ENCODE measurements at places on chromosomes 2 and 18.

GRCh38 chr18:59787998-59788790 is 91.0 kb upstream of the CCBE1 start:
- DNase-seq: no peak

DNA sequence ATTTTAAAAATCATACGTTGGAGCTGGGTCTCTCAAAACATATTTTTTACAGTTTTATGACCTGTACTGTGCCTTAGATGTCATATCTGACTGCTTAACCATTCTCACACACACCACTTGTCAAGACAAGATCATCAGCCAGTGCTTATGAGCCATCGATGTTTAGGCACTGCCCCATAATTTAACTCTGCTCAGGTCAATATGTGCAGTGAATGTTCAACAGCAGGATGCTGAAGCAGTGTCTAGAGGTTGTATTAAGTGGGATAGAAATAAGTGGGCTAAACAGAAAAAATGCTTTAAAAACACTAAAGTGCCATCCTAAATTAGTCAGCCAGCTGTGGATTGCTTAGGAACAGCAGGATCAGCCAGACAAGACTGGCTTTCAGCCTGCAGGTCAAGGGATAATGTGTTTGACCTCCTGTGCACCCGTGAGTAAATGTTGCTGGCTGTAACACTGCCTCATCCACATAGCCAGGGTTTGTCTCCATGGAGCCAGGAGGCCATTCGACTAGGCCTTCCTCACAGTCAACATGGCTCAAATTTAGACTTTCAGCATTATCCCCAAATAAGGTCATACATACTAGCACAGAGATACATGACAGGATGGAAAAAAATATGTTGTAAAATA is 139.0 kb upstream of the NXPH2 start:
- no peak for DNase-seq

GRCh38 chr2:186894478-186894877 is 45.5 kb upstream of the ZSWIM2 start:
- no peak for DNase-seq

DNA sequence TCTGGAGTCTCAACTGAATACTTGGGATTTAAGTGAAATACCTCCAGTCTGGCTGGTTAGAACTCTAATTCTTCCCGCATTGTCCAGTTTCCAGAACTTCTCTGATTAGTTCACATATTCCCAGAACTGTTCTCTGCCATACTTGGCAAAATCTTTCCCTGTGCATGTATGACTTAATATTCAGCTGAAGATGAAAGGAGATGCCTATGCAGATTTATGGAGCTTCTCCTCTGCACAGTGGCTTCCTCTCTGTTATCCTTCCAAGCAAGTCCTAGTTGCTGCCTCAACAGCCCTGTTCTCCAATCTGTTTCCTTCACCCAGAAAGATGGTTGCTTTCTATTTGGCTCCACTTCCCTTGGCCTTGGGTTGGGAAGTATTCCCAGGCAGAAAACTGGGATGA is 155.4 kb upstream of the GATA6 start:
- DNase-seq: no peak

DNA sequence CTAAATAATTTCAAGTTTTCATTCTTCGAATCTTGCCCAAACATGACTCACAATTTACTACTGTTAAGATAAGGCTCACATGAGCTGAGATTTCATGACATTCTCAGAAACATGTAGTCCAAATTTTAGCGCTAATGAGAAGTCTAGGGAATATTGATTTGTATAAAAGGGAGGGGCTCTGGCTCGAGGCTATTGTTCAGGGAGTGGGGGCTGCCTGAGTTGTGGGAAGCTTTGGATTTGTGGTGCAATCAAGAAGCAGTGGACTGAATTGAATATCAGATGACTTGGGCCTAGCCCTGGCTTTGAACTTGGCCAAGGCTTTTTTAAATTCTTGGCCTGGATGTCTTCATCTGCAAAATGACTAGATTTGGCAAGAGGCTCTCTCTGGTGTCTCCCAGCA is 674.9 kb upstream of the FANCL start:
- DNase-seq: no peak

- no peak for DNase-seq
These were observed 100.2 kb downstream of the MTCL1 start for GRCh38 chr18:8805552-8805951.

- no peak for DNase-seq
These were observed 11.3 kb downstream of the KCTD18 start for GRCh38 chr2:200498402-200499162.

DNA sequence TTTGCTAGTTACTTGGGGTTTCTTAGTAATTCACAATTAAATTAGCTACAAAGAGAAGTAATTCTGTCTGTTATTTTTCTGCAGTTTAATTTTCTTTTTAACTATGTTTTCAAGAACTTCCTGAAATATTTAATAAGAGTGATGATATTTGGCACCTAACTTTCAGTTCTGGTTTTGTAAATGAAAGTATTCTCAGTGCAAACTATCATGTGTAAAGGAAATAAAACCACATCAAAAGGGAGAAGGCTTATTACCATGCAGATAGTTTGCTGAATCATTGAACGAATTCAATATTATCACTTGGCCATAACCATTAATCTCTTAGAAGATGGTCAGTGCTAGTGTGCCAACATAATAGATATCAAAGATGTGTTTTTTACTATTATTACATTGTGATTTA is 29.2 kb downstream of the DYTN start:
- DNase-seq: no peak

DNA sequence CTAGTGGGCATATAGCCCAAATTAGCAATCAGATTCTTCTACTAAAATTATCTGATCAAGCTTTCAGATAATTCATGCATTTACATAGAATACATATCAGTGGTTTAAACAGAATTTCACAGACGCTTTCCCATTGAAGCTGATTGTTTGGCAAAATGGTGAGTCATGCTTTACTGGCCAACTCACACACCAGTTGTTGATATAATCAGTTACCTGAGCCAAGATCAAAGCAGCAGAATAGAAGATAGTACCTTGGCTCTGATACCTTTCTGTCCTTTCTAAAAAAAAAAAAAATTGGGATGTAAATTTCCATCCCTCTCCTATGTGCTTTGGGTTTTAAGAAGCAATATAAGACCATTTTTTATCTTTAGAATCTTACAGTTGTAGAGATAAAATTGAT is 178.0 kb downstream of the MCFD2 start:
- DNase-seq: no peak

DNA sequence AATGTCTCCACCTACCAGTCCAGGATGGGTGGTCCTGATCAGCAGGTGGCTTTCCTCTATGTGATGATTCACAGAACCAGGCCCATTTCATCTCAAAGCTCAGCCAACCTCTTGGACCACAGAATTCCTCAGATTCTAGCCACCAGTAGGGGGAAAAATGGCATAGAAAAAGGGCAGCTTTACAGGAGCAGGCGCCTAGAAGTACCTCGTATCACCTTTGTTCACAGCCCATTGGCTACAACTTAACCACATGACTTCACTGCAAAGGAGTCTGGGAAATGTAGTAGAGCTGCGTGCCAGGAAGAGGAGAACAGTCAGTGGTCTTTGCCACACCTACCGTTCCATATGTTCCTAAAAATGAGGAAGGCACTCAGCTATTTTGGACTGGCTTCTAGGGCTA is 62.8 kb upstream of the DTNA start:
- DNase-seq: no peak

- no peak for DNase-seq
These were observed 9.7 kb upstream of the ZNF516 start for GRCh38 chr18:76504749-76505148.

DNA sequence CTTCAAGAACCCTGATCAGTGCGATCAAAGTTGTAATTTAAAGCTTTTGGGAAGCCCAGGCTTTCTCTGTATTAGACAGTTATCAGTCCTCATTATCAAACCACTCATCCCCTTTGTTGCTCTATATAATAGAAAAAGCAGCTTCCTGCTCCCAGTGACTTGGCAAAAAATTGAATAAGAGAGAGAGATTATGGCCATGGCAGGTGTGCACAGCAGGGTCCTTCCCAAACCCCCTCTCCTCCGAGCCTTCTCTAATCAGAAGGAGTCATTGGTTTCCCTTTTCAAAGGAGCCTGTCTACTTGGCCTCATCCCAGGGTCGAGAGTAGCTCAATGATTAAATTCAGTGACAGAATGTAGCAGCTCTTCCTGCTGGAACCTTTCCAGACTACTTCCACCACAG is 81.5 kb downstream of the SEMA4F start:
- no peak for DNase-seq

GRCh38 chr2:233156001-233156400 is 95.5 kb upstream of the ATG16L1 start:
- DNase-seq: no peak

DNA sequence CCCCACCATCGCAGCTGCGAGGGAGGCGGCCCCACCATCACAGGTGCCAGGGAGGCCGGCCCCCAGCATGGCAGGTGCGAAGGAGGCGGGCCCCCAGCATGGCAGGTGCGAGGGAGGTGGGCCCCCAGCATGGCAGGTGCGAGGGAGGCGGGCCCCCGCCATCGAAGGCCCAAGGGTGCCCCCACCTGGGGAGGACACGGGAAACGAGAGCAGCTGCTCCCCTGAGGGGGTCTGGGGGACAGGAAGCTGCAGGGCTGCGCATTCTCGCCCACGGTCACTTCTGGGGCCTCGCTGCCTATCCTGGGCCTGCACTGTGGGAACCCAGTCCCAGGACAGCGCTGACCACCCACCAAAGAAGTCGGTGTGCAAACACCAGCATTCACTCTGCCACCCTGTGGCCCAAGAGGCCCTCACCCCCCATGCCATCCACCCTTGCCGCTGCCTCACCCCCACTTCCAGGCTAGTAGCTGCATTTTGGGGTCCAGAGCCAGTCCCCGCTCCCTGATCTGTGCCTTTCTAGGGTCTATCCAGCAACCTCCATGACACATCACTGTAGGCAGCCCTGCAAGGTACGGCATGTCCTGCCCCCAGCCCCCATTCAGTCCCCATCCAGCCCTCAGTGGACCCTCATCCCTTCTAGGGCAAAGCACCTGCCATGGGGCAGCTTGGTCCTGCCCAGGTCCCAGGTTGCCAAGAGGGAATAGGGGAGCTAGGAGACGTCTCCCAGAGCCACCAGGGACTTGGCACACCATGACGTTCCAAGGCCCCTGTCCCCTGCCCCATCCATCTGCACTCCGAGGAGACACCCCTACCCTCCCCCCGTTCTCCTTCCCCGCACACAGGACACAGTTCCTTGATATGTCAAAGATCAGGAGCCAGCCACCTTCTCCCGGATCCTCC is 24.0 kb upstream of the GPC1 start:
- DNase-seq: no peak

DNA sequence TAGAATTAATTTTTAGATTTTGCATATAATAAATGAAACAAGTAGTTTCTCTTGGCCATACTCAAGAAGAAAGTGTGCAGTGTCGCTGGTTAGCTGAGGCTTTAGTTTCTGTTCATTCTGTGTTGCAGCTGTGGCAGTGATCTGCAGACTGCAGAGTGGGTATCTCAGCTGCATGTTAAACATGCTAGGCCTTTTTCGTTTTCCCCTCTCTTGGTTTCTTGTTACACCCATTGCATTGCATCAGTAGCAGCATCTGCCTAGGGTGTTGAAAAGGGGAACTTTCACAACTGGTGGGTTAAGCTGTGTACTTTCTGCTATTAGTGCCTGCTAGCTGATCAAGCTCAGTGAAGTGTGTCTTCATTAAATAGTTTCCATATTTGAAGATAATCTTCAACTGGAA is 51.3 kb downstream of the ACSL3 start:
- no peak for DNase-seq

DNA sequence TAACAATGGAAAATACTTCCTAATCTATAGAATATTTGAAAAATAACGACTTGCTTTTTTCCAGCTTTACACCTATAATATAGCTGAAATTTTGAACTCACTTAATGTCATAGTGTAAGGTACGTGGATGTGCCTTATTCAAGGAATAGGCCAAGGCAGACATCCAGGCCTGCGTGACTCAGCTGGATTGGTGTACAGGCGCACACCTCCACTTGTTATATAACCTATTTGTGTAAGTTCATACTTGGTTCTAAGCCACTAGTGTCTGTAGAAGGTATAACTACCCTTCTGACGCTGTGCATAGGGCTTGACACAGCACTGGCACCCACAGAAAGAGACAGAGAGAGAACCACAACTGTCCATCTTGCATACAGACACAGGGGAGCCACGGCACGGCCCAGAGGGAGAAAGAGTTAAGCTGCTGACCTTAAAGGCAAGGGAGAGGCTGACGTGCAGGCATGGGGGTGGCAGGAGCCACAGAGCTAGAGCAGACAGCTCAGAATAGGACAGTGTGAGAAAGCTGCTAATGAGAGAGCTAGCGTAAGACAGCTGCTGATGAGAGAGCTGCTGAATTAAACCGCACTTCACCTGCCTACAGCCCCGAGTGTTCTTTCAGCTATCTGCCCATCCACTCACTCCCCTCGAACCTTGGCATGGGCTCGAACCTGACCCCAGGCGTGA is 16.1 kb downstream of the CCDC178 start:
- DNase-seq: no peak

- DNase-seq: no peak
These were observed 29.9 kb upstream of the SELENOI start for GRCh38 chr2:26316041-26316440.

DNA sequence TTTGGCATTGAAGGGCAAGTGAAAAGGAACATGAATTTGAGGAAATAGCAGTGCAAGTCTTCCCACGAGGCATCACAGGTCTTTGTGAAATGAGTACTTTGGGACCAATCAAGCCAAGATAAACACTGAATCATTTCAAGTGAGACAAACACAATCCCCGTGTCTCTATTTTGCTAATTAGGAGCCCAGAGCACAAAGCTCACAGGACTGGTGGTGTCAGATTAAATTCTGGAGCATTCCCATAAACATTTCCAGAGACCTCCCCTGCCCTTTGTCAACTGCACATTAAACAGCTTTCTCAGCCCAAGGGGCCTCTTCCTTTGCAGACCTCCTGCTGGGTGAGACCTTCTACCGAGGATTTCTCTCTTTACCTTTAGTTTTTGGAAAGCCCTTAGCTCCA is 50.7 kb downstream of the DAPL1 start:
- no peak for DNase-seq

DNA sequence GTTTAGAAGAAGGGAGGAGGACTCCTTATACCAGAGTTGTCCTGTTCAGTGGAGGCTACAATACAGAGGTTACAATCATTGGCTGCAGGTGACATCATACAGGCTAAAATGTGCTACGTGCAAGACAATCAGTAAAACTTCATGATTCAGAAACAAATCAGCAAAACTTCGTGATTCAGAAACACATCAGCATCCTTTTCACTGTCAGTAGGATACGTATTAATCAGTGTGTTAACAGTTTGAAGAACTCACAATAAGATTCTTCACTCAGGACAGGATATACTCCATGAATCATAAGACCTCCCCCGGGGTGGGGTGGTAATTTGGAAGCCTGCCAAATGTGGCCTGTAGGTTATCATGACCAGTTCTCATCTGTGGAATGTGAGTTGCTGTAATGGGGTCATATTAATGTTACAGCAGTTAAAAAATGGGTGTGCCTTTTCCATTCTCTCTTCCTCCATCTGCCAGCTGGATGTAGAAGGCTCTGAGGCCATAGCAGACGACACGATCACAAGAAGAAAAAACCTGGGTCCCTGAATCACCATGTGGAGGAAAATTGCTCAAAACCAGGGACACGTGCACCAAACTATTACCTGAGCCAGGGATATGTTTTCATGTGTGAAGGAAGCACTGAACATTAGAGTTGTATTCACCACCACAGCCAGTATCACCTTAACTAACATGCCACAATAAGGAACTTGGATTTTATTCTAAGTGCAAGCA is 134.8 kb upstream of the CREB1 start:
- DNase-seq: peak; percentile 46
